ENCODE measurements at places on chromosomes 1 and 21. TPM values are rescaled to one million over a fixed set of nuclear protein-coding genes. Genes with fewer than 3 reads are reported as not detected.

RHEX gene
- 1.4 TPM for total RNA-seq

GRCh38 chr1:110119843-110120242 lies 7.6 kb downstream of the UBL4B start:
- no peak for DNase-seq

- DNase-seq = peak; percentile 49
Measured at GRCh38 chr1:89523572-89524368, 859 bp upstream of the LRRC8B start.

PSRC1 gene
- 6.5 TPM for total RNA-seq

LY9 gene
- total RNA-seq = 2.7 TPM

CFHR5 gene
- not detected for total RNA-seq

FCRL4 gene
- not detected for total RNA-seq

GRCh38 chr1:193418745-193419058 lies 232.3 kb upstream of the B3GALT2 start:
- no peak for DNase-seq

SPATA46 gene
- not detected for total RNA-seq

GRCh38 chr1:225896937-225897549 lies 8.1 kb upstream of the LEFTY1 start:
- DNase-seq = peak; percentile 85

GRCh38 chr1:85502625-85503083 lies 37.7 kb upstream of the DDAH1 start:
- DNase-seq = peak; percentile 65

DNA sequence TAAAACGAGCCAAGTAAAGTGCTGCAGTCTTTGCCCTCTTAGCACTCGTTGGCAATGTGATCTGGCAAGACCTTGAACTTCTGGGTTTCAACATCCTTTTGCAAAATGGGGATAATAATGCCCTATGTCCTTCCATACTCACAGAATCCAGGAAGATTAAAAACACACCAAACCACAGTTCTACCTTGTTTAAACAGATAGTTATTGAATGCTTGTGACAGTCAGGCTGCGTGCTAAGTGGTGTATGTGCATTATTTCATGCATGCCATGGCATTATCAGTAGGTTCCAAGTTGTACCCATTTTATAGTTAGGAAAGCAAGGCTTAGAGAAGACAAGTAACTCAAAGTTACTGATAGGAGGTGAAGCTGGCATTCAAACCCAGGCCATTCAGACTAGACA lies 308.6 kb upstream of the PROX1 start:
- no peak for DNase-seq

TINAGL1 gene
- 116 TPM for total RNA-seq

FCRL1 gene
- not detected for total RNA-seq

- DNase-seq = no peak
Measured at GRCh38 chr1:80050085-80050484, 1043.6 kb upstream of the ADGRL4 start.

- no peak for DNase-seq
Measured at GRCh38 chr1:192459467-192459866, 116.1 kb upstream of the RGS1 start.

SLC25A34 gene
- 16.0 TPM for total RNA-seq

DNA sequence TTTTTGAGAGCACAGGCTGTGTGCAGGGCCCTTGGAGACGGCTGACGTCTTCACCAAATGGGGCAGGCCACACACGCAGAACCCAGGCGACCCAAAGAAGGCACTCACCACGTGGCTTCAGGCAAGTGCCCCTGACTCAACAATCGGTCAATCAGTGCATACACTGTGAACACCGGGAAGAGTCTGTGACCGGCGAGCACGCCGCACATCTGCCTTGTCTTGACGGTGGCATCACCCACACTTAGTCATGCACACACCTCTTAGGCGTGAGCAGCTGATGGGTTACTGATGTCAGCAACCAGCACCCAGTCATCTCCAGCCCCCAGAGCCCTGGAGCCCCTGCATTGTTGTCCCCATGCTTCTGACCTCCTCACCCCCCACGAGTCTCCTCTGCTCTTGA lies 4.9 kb upstream of the LRRC3 start:
- DNase-seq = no peak

PTGER3 gene
- 3.7 TPM for total RNA-seq

DNA sequence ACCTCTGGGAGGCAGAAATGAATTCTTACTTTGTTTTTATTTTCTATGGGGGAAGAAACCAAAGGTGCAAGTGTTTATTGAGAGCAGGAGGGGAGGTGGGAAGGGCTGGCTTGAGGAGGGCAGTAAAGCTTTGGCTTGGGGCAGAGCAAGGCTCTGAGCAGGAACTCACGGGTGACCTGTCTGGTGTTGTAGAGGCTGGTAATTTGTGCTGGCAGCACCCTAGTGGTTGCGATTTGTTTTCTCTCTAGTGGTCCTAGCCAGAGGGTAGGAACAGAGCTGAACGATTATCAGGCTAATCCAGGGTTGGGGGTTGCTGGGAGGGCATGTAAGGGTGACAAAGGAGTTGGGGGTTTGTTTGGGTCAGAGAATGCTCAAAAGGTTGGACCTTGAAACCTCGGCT lies 16.6 kb downstream of the TMCC2 start:
- no peak for DNase-seq

GRCh38 chr1:182703539-182703938 lies 19.2 kb upstream of the RGS8 start:
- DNase-seq = no peak

FCRL6 gene
- not detected for total RNA-seq

- DNase-seq = no peak
Measured at GRCh38 chr1:12464045-12464461, 154.0 kb downstream of the DHRS3 start.

DNA sequence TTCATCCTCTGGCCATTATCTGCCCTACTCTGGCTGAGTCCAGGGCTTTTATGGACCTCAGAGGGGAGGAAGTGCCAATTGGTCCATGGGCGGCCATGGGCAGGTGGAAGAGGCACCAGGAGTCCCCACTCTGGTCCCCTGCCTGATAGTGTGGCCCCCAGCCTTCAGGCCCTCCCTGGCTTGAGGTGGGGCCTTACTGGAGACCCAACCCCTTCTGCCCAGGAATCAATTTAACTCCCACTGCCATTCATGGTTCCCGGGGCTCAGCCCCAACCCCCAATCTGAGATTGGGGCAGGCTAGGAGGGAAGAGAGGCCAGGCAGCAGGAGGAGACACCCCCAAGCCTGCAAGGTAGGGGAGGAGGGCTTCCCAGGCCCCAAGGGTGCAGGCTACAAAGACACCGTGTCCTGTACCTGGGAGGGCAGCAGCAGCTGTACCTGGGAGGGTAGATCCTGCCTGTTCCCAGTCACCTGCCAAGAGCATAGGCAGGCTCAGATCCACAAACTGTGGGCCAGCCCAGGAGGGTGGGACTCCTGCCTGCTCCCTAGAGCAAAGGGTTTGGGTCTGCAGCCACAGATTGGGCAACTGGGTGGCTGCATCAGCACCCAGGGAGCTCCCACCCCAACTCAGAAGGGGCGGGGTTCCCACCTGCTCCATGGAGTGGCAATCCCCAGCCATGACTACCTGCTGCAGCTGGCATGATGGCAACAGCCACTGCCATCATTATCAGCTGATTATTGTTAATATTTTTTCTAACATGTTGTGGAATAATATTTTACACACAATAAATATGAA lies 1044.1 kb upstream of the B3GALT2 start:
- no peak for DNase-seq

DNA sequence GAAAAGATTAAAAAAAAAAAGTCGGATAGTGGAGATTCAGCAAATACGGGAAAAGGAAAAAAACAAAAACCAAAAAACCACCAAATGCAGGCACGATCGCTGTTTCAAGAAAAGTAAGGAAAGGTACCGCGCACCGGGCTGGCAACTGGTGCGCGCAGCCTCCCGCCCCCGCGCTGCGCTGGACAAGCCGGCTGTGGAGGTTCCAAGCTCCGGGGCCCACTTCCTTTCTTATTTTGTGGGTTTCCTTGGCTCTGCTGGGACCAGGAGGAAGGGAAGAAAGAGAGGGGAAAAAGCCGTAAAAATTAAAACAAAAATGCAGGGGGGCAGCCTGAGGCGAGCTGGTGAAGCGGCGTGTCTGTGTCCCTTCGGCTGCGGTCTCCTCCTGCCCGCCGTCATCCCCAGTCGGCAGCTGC lies 233 bp downstream of the ADAMTS5 start:
- DNase-seq = no peak

RBM11 gene
- total RNA-seq = 1.3 TPM

GRCh38 chr1:157992031-157992832 lies 1.2 kb upstream of the KIRREL1 start:
- peak; percentile 74 for DNase-seq

DNA sequence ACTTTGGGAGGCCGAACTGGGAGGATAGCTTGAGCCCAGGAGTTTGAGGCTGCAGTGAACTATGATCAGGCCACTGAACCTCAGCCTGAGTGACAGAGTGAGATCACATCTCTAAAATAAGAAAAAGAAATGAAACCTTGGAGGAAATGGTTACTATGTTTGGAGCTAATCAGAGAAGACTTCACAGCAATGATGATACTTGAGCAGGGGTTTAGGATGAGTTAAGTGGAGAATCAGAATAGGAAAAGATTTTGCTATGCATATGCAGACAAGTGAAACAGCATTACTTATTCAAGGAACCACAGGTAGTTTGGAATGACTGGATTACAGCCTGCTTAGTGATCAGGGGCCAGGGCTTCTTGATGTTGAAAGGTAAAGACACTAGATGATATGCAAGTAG lies 1.3 kb upstream of the CD5L start:
- DNase-seq = no peak

L1TD1 gene
- total RNA-seq = 8.1 TPM

DNA sequence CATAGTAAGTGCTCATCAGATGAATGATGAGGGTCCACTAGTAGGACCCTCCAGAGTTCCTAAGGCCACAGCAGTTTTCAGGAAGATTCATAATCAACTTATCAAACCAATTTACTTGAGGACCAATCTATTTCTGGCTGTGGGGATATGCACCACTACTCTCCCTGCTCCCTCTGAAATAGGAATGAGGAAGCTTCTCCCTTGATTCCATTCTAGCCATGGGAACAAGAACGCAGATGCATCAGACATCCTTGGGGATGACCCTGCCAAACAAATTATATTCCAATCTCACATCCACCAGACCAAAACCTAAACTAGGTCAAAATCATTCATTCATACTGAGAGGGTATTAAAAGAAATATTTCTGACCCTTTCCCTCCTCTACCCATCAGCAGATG lies 31.5 kb downstream of the JAK1 start:
- DNase-seq = no peak

- DNase-seq = peak; percentile 47
Measured at GRCh38 chr1:201593200-201593921, 54.4 kb downstream of the NAV1 start.

AQP10 gene
- total RNA-seq = not detected

DNA sequence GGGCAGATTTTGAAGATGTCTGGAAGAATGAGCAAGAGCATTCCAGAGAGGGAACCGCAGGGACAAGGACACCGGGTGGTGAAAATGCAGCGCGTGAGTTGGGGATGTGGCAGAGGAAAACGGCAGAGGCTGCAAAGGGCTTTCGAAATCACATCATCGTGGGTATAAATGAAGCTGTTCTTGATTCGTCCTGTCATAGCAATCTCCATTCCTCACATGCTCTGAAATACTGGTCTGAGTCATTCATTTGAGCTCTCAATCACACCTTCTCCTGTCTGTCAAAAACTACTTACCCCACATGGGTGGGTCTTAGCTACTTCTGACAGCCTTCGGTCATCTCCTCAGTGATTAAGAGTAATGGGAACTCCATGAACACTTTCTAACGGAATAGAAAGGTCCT lies 81.5 kb downstream of the ERG start:
- DNase-seq = no peak

CYP4A22 gene
- not detected for total RNA-seq
